ENCODE measurements at places on chromosomes 2 and 18.
A peak's percentile ranks its signal among the peaks of the same experiment; 100 is the strongest.

DNA sequence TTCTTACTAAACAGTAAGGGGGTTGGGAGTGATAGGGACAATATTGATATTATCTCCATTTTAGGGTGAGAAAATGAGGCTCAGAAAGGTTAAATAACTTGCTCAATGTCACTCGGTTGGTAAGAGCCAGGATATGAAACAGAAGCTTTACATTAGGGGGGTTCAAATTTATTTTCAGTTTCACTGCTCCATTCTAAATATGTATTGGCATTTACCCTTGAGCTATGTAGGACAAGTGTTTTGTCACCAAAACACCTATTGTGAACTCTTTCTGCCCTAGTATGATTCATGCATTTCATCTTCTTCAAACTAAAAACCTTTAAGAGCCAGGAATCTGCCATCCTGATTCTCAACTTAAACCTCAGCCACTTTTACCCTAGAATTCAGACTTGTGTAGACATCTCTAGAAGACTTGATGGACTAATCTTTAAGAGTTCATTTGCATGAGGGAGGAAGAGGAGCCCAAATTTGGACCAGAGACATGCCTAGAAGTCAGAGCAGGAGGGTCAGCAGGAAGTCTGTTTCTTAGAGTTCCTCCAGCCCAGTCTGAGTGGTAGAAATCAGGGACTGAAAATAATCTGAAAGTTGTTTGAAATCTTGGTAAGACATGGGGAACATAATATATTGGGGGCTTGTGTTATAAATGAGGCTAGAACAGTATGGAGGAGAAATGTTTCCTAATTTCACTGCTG is 129.4 kb upstream of the ATP5MC3 start:
- no peak for DNase-seq

DNA sequence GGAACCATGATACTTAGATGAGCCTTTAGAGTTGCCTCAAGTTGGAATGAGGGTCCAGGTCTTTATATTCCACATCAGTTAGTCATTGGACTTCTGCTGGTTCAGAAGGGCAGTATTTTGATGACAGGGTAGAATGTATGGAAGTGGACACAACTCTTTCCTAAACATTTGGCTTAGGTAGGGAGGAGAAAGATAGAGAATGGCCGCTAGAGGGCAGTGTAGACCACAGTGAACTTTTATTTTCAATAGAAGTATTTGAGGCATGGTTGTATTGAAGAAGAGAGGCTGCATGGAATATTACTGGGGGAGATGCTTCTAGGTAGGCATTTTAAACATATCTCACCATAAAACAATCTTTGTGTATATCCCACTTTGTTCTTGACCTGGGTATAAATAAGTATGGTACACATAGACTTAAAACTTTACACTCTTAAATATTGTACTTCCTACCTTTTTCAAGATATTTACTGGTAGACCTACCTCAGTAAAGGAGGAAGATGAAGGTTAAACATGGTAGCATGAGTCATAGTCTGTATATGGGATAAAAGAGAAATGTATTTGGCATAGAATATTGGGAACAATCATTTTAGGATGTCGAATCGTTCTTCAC is 497.6 kb upstream of the FAM98A start:
- DNase-seq, result peak; percentile 67

GRCh38 chr2:64374686-64375085 is 79.3 kb upstream of the LGALSL start:
- no peak for DNase-seq

DNA sequence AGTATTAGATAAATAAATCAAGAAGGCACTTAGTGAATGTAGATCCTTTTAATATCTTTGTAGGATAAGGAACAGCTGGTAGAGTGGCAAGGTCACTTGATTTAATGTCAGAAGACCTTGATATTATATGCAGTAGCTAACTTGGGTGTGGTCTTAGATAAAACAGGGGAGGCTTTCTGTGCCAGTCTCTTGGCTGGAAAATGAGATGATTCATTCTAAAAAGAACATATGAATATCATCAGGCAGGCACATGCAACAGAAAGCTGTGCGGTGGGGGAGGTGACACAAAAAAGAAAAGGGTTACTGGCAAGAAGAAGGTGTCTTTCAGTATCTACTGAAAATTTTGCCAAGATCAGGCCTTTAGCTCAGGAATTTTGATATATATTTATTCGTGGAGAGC is 931.7 kb upstream of the CELF4 start:
- DNase-seq, result no peak

- DNase-seq, result no peak
These were observed 138.8 kb upstream of the ITGA6 start for GRCh38 chr2:172288603-172289002.

GRCh38 chr2:127609031-127609751 is 36.8 kb upstream of the GPR17 start:
- no peak for DNase-seq

DNA sequence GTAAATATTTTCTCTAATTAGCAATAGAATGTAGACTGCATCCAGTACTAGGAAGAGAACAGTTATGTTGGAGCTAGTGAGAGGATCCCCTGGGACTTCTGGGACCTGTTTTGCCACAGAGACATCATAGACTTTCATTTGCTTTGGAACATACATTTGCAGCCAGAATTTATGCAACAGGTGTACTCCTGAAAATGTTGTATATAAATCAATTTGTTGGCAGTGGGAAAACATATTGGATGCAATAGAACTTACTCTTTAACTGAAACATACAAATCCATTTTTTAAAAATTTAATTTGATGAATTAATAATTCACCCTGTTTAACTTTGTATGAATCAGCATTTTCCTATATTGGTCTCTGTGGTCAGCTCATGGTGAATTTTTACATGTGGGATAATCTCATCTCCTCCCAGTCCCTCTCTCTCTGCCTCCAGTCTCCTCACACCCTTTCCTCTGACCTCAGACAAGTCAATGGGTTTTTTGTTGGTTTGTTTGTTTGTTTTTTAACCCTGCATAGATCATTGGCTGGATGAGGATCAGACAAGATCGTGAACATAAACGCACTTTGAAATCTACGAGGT is 263.0 kb downstream of the LPIN1 start:
- DNase-seq, result no peak

GRCh38 chr2:152309352-152310214 is 25.4 kb upstream of the FMNL2 start:
- no peak for DNase-seq

DNA sequence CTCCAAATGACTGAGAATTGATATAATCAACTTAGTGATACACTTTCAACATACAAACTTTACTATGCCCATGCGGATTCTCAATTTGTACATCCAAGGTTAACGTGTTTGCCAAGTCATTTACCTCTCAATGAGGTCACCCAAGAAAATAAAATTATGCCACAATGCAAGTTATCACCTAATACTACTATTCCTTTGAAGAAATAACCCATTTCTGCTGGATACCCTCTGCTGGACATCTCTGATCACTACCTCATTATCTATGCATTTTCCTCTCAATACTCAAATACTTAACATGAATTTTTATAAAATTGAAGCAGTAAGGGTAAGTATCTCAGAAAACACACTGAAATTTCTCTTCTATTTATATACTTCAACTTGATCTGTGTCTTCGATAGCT is 12.7 kb downstream of the HNRNPLL start:
- DNase-seq, result no peak

DNA sequence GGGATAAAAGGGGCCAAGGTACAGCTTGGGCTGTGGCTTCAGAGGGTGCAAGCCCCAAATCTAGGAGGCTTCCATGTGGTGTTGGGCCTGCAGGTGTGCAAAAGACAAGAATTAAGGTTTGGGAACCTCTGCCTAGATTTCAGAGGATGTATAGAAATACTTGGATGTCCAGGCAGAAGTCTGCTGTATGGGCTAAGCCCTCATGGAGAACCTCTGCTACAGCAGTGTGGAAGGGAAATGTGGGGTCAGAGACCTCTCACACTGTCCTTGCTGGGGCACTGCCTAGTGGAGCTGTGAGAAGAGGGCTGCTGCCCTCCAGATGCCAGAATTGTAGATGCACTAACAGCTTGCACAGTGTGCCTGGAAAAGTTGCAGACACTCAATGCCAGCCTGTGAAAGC is 880.6 kb upstream of the ID2 start:
- DNase-seq, result no peak

GRCh38 chr2:232545511-232546375 is 4.6 kb downstream of the TIGD1 start:
- no peak for DNase-seq

GRCh38 chr2:12539776-12540562 is 176.8 kb upstream of the TRIB2 start:
- no peak for DNase-seq

DNA sequence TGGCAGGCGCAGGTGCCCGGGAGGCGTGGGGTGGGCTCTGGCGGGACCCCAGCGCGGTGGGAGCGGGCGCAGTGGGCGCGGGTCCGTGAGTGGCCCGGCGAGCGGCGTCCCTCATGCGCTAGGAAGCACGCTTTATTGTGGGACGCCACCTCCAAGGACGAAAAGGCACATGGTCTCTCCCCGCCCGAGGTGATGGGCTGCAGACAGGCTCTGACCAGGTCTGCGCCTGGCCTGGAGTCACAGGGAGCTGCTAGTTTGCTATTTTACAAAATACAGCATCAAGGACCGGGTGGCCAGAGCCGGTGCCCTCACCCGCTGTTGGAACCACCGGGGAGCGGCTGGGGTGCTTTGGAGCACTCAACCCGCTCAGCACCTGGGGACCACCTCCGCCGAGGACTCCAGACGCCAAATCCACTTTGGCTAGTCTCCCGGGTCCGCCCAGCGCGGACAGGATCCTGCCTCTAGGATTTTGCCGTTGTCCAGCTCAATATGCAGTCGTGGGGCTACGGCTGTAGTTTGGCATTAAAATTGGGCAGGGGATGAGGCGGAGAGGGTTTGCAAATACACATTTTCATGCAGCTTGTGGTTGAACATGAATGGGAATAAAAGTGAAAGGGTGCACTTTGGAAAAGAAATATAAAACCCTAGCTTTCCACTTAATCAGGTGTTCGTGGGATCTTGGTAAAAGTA is 65.4 kb downstream of the LRRFIP1 start:
- no peak for DNase-seq

GRCh38 chr2:74548900-74549826 is 4.6 kb downstream of the LOXL3 start:
- peak; percentile 34 for DNase-seq

DNA sequence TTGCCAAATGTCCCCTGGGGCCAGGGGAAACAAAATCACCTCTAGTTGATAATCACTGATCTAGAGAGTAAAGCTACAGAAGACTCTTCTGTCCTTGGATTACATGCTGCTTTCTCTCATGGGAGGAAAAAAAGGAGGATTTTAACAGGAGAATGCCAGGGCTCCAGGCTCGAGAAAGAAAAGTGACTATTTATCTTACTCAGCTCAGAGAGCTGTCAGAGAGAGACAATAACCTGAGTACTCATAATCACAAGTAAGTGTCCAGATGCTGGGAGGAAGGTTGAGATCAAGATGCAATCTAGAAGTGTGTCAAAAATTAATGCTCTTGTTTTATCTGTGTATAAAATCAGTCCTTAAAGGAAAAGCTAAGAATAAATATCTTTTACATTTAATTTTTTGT is 133.3 kb downstream of the PTRHD1 start:
- no peak for DNase-seq

DNA sequence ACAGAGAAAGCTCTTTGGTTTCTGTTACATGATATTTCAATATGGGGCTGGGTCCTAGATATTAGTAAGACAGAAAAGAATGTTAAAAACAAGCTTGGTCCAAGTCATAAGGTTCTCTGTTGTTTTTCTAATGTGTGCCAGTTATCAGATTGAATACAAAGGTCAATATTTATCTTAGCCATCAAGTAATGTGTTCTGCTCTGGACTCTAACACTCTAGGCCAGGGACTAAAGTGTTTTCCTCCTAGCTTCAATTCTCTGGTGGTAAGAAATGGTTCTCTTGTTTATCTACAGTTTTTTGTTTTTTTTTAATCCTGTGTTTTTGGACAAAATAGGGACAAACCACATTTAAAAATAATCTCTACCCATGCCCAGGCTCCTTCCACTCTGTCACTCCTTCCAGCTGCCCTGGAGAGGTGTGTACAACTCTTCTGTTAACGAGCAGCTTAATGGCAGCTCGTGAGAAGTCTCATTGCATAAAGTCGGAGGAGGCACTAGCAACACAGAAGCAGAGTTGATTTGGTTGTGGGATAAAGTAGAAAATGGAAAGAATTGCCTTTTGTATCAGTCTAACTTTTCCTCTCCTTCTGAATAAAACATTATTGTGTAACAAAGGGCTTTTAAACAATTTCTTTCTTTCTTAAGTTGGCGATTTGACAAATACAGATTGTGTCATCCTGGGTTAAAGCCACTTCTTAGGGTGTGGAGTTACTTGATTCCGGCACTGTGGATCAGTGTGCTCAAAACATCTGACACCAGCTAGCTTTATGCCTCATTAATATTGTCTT is 8.0 kb upstream of the SESTD1 start:
- no peak for DNase-seq

DNA sequence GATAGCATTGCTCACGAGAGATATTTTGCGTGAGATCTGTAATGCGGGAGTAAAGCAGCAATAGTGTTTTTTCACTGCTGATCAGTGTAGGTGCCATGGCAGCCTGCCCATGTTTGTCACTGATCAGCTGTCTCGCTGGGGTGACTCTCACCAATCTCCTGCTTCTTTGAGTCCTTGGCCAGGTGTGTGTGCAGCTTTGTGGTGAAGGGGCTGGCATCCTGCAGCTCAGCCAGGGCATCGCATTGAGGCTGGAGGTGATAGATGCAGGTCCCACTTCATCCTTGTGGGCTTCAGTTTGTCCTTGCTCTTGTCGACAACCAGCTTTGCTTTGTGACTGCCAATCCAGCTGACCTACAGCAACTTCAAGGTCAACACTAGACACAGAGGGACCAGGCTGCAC is 258.3 kb upstream of the CXCR4 start:
- no peak for DNase-seq

- DNase-seq, result no peak
These were observed 82.7 kb downstream of the COL5A2 start for GRCh38 chr2:189096769-189097447.

- DNase-seq, result no peak
These were observed 11.9 kb upstream of the NEURL3 start for GRCh38 chr2:96517079-96517478.

DNA sequence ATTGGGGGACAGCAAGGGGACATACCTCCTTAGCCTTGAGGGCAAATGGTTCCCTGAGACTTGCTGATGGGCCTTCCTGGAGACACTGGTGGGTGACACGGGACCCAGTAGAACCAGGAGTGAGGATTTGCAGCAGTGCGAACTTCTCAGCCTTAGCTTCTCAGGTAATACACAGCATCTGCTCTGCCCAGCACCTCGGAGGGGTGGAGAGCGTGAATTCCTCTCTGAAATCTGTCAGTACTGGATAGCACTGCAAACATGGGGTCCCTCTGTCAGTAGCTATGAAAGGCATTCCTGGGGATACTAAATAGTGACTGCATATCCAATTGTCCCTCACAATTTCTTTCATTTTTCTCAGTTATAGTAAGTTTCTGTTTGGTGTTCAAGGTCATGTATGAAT is 151.7 kb downstream of the GBX2 start:
- DNase-seq, result no peak

DNA sequence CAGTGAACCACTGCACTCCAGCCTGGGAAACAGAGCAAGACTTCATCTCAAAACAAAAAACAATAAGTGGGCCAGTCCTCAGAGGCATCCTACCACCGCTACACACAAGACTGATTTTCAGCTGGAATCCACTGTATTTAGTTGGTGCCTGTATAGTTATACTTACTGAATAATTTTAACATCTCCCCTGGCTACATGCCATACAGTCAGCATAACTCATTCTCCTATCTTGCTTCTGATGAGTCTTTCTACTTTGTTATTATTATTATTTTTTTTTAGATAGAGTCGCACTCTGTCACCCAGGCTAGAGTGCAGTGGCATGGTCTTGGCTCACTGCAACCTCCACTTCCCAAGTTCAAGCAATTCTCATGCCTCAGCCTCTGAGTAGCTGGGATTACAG is 19.9 kb upstream of the CAB39 start:
- no peak for DNase-seq

- DNase-seq, result no peak
These were observed 46.6 kb downstream of the SGPP2 start for GRCh38 chr2:222470802-222471468.

Data from endothelial cell (in vitro differentiated cells).